K562 (cell line): ENCODE measurements at places on chromosomes 5 and 9.

GRCh38 chr5:134738963-134739661 lies 764 bp downstream of the CAMLG start:
- peak; percentile 63 for DNase-seq

- DNase-seq: no peak
Measured at GRCh38 chr9:83701769-83702168, 6.0 kb downstream of the UBQLN1 start.

GRCh38 chr5:95631991-95632675 lies 12.2 kb downstream of the GPR150 start:
- DNase-seq: no peak

DNA sequence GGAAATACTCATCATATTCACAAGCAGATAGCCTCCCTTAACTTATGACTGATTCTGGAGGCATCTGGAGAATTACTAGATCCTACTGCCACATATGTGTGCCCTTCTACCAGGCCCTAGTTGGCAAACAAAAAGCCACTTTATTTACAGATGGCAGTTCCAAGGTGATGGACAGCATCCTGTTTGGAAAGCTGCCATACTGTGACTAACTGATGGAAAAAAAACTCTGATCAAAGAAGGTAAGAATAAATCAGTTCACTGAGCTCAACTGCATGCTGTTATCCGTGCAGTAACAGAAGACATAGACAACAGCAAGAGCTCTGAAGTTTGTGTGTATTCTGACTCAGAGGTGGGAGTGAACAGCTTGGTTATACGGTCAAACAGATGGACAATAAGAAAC lies 279.8 kb upstream of the POU5F2 start:
- no peak for DNase-seq

DNA sequence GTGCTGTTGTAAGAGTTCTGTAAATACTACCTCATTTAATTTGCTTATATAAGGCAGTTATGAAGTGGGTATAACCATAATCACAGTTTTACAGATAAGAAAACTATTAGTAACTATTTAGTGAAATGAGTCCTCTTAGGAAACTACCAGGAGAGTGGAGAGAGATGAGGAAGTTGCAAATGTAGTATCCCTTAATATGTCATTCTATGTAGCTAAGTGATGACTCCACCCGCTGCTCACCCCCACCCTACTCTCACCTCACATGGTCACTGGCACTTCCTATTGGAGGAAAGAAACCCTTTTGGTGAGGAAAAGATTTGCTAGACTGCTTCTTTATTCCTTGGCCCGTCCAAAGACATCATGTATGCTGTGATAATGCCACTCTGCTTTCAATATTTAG lies 241.8 kb upstream of the SLC24A2 start:
- no peak for DNase-seq

- DNase-seq: no peak
Measured at GRCh38 chr9:121573717-121574485, 74.3 kb upstream of the GGTA1 start.

DNA sequence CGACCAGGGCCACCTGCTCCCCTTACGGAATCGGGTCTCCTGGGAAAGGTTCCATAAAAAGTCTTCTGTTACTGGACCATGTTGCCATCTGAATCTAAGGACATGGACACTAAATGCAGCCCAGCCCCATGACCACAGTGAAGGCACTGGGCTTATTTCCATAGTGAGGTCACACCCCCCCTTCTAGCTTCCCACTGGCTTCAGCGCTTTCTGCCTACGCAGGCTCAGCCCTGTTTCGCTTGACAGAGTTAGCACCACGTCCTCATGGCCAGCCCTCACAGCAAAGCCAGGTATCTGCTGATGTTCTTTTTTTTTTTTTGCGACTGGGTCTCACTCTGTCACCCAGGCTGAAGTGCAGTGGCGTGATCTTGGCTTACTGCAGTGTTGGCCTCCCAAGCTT lies 14.1 kb downstream of the UCK1 start:
- DNase-seq: no peak

DNA sequence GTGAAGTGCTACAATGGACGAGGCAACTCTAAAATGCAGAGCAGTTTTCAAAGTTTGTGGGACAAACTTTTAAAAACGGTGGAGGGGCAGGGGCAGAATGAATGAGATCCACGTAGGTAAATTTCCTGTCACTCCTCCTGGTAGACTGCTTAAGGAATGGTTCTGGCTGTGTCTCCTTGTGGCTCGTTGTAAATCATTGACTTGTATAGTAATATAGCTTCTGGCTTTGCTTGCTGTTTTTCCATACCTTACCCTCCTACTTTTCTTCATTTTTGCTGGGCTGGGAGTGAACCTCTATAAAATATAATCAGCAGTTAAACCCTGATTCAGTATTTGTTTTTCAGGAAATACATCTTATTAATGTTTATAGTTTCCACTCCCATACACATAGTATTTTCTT lies 235.7 kb downstream of the TUSC1 start:
- DNase-seq: no peak

- DNase-seq: no peak
Measured at GRCh38 chr5:135442431-135443160, 4.6 kb downstream of the DCANP1 start.

- DNase-seq: peak; percentile 31
Measured at GRCh38 chr5:32504989-32505596, 60.6 kb upstream of the ZFR start.

GRCh38 chr5:168359820-168360460 lies 68.5 kb downstream of the WWC1 start:
- no peak for DNase-seq

DNA sequence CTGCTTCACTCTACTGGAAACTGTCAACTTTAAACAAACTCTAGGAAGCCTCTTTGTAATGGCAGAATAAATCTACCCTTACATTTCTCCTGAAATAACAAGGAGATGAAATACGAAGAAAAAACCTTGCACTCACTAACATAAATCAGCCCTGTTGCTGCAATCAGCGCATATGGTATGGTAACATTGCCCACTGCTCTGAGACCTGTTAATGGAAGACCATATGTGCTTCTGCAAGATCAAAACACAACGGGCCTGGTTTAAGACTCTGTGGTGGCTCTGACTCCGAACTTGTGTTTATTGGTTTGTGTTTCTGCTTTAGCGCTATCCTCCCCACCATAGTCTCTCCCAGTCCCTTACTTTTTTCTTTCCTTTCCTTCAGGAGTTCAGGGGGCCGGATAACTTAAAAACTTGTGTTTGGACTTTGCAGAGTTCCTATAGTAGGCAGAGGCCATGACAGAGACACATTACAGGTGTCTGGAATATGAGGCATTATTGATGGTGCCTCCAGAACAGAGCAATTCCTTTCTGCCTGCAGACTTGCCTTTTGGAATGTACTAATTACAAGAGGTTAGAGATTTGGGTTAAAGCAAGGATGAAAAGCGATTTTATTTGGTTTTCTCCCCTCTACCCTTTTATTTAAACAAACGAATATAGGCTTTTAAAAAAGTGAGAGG lies 110.8 kb downstream of the PSAT1 start:
- DNase-seq: no peak

DNA sequence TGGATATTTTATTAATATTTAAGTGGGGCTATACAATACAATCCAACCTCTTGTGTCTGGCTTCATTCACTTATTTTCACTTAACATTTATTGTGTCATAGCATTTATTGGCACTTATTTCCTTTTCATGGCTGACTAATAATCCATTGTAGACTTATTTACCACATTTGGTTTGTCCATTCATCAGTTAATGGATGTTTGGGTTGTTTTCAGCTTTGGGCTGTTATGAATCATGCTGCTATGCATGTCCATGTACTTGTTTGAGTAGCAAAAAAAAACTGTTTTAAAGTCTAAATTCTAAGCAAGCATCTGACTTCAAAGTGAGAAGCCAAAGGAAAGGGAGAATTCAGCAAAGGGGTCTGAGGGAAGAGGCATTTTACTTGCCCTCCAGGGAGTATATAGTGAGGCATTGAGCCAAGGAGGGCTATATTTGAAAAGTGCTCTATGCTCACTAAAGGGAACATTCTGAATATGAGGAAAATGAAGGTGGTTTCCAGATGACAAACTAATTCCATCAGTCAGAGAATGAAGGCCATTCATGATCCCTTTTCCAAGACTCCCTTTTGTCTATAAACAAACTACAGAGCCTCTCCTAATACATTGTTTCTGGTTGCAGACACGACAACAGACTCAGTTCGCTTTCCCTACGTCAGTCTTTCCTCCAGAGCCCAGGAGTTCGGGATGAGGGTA lies 532.8 kb upstream of the KLF4 start:
- no peak for DNase-seq

- DNase-seq: no peak
Measured at GRCh38 chr9:4287886-4288588, 11.8 kb downstream of the GLIS3 start.

DNA sequence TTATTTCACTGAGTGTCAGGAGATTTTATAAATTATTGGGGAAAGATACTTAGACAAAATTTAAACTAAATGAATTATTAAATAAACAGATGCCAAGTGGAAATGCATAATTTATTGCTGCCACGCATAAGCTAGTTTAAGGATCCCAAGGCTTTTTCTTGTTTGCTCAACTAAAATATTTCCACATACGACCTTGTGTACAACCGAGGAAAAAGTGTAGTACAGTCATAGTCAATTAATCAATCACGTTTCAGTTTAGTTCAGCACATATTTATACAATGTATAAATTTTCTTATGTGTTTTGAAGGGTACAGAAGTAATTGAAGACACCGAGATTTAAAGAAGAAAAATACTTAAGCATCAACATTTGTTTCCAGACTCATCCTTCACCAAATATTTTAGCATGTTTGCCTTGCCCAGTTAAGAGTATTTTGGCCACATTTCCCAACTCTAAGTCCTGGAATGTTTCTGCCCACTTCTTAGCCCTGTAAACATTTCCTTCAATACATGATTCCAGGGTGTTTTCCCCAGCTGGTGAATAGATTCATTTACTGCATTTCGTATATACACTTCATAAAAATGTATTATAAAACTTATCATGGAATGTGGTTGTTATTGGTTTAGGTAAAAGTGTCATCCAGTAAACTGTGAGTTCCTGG lies 652.9 kb downstream of the ELAVL2 start:
- no peak for DNase-seq

DNA sequence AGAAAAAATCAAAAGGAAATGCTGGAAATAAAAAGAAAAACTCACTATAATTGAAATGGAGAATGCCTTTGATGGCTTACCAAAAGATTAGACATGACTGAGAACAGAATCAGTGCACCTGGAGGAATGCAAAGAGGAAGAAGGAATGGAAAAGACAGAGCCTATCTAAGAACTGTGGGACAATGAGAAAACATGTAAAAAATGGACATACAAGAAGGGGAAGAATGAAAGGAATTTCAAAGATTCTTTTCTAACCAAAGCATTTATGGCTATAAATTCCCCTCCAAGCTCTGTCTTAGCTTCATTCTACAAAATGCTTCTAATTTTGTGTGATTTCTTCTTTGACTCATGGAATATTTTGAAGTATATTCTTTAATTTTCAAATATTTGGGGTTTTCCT lies 47.5 kb upstream of the CLK4 start:
- DNase-seq: no peak

DNA sequence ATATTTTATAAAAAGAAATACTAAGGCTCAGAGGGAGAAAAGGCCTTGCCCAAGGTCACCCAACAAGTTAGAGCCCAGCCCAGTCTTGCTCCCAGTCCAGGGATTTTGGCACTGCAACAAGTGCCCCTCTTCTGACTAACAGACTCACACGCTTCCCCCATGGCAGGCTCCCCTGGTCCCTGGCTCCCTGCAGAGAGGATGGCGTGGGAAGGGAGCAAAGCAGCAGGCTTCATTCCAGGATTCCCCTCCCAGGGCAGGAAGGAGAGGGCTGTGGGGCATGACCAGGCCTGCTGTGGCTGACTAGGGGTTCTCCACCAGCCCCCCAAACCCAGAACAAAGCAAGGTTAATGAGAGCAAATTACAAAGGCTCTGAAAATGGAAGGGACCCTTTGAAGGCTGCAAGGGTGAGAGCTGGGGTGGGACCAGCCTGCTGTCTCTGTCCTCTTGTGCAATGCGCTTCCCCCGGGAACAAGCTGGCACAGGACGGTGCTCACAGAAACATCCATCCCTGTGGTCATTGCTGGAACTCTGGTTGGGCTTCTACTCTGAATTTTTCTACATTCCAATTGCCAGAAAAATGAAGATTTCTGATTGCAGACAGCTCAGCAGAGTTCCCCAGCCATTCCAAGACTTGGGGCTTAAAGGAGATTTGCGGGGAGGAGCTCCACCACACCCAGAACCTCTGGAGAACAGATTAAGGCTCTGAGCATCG lies 37.1 kb upstream of the FAT2 start:
- DNase-seq: no peak

- no peak for DNase-seq
Measured at GRCh38 chr5:181224390-181225229, 1.5 kb downstream of the TRIM41 start.

GRCh38 chr9:16136961-16137360 lies 584.1 kb downstream of the CCDC171 start:
- DNase-seq: no peak

- DNase-seq: no peak
Measured at GRCh38 chr5:21165344-21165743, 1177.3 kb upstream of the CDH18 start.

DNA sequence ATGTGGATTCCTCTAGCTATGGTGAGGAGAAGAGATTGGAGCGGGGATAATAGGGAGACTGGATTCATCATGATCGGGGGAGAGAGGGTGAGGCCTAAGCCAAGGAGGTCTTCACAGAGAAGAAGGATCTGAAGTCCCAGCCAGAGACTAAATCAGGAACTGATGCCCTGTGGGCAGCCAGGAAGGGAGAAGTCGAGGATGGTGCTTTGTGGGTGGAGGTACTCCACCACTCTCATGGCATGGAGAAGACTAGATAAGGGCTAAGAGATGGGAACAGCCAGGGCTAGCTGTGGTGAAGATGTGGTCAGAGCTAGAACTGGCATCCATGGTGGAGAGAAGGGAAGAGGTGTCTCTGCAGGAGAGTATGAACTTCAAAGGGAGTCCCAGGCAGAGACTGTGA lies 3.0 kb upstream of the RGS14 start:
- DNase-seq: no peak

- DNase-seq: no peak
Measured at GRCh38 chr9:127970401-127971313, 10.1 kb downstream of the EEIG1 start.

GRCh38 chr5:55072666-55073065 lies 29.8 kb upstream of the GZMA start:
- DNase-seq: no peak

GRCh38 chr5:93406971-93407401 lies 174.0 kb downstream of the NR2F1-AS1 start:
- DNase-seq: no peak

GRCh38 chr5:119269061-119269944 lies 86.5 kb upstream of the TNFAIP8 start:
- peak; percentile 50 for DNase-seq

- no peak for DNase-seq
Measured at GRCh38 chr9:97761056-97761598, 64.0 kb upstream of the XPA start.
